ENCODE measurements at places on chromosomes 11 and 22.

DNA sequence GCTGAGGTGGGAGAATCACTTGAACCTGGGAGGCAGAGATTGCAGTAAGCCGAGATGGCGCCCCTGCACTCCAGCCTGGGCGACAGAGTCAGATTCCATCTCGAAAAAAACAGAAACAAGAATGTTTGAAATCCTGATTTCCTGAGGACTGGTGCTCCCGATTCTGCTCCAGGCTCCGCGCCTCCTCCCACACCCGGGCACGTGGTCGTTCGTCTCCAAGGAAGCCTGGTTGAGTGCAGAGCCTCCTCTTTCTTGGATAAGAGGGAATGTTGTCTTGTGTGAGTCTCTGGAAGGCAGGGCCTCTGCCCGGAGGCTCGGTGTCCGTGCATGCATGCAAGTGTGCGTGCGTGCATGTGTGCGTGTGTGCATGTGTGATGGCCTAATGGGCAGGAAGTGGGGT is 30.1 kb downstream of the BRSK2 start:
- DNase-seq: no peak

- DNase-seq: no peak
These were observed 30.2 kb upstream of the CSTF3 start for GRCh38 chr11:33191467-33191866.

GRCh38 chr22:47123827-47124442 is 361.5 kb downstream of the TBC1D22A start:
- DNase-seq: no peak

GRCh38 chr22:27344546-27344945 is 457.0 kb downstream of the MN1 start:
- DNase-seq: no peak

DNA sequence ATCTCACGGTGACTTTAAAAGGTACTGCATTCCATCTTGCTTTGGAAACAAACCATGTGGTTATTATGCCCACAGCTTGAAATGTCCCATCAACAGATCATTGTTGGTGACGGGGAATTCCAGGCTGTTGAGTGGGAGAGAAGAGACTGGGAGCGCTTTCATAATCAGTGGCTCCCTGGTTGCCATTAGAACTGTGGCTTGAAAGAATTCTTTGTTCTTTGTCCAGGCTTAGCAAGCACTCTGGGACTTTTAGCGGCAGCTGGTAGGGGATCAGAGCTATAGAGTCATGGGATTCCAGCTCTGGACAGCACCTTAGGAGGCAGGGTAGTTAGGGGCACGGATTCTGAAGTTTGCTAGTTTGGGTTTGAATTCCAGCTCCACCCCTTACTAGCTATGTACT is 22.0 kb downstream of the MMP20 start:
- peak; percentile 98 for DNase-seq

DNA sequence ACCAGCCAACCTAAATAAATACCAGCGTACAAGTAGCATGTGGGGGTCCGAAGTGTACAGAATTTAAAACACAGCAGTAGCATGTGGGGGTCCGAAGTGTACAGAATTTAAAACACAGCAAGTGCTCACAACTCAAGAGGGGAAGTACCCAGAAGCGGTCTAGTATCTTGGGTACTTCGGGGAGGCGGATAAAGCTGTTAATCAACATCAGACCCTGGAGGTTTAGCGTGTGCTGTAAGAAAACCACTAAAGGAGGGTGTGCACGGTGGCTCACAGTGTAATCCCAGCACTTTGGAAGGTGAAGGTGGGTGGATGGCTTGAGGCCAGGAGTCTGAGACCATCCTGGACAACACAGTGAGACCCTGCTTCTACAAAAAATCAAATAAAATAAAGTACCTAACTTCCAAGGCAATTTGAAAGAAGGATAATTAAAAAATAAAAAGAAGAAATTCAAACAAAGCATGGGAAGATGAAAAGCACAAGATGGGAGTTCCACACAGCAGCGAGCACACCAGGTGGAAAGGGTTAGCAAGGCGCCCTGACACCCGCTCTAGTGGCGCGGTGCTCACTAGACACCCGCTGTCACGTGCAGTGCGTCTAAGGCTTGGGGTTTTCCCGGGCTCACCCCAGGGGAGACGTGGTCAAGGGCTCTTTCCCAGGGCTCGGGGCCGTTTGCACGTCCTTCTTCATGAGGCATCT is 35.0 kb upstream of the MOB2 start:
- no peak for DNase-seq
